Activated CD4-positive, alpha-beta T cell treated with anti-CD3 and anti-CD28 coated beads, Interleukin-2, amount 10 ng/mL, durations not matched to agents 7 days and 5 days (primary cell): ENCODE measurements at places on chromosomes 16 and 17. TPM values are rescaled to one million over a fixed set of nuclear protein-coding genes. Genes with fewer than 3 reads are reported as not detected.

- DNase-seq: no peak
- H3K27ac ChIP-seq: no peak overlapping the region
- H3K27me3 ChIP-seq: peaks cover 26% of the 10 kb centered on the region
- no peaks in the 10 kb centered on the region for H3K36me3 ChIP-seq
Observed at GRCh38 chr17:72215928-72216327, 95.1 kb downstream of the SOX9 start.

DNA sequence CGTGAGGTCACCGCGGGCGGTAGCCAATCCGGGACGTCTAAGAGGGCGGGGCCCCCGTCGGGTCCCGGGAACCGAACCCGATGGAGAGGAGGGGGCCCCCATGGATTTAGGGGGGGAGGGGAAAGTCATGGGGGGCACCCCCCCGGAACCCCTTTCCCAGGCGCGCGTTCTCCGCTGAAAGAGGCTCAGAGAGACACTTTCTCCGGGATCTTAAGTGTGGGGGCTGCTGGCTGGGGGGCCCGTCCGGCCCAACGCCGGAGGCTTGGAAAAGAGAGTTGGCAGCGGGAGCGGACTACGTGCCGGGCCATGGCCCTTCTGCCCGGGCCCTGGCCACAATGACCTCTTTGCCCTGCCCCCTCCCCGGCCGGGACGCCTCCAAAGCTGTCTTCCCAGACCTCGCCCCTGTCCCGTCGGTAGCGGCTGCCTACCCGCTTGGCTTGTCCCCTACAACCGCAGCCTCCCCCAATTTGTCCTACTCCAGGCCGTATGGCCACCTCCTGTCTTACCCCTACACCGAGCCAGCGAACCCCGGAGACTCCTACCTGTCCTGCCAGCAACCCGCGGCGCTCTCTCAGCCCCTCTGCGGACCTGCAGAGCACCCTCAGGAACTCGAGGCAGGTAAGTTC lies at the start of gene DLX4:
Gene DLX4 (plus strand): TSS at position 57 of the 626 bp plus-strand sequence. CDS start 279 bp downstream, at position 336.
- no peak for DNase-seq
- H3K4me1 ChIP-seq: peaks cover 32% of the 10 kb centered on the region
- H3K4me3 ChIP-seq: peak within 1 kb of the TSS; percentile 74
- H3K36me3 ChIP-seq: peaks cover under 1% of the 10 kb centered on the region
- peaks cover 88% of the 10 kb centered on the region for H3K27me3 ChIP-seq

DNA sequence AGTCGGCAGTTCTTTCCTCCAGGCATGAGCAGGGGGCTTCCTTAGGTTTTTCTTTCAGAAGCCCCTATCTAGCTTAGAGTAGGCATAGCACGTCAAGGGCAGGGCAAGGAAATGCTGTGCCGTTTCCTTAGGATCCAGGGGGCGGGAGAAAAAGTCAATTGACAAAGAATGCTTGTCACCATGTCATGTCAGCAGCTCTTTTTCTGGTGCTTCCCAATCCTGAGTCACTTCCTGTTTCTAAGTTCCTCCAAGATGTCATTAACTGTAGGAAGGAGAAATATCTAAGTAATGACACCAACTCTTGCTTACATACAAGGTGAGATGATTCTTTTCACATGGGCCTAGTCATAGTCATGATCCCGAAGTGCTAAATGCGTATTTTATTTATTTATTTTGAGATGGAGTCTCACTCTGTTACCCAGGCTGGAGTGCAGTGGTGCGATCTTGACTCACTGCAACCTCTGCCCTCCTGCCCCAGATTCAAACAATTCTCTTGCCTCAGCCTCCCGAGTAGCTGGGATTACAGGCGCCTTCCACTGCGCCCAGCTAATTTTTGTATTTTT lies 35.2 kb downstream of the GJC1 start:
- no peak overlapping the region for H3K27ac ChIP-seq
- H3K4me3 ChIP-seq: no peak overlapping the region
- no peaks in the 10 kb centered on the region for H3K36me3 ChIP-seq
- peaks cover 5% of the 10 kb centered on the region for H3K27me3 ChIP-seq
- H3K4me1 ChIP-seq: peaks cover 12% of the 10 kb centered on the region

GRCh38 chr16:7055443-7055842 lies 277.2 kb upstream of the RBFOX1 start:
- no peaks in the 10 kb centered on the region for H3K4me1 ChIP-seq
- no peak overlapping the region for H3K27ac ChIP-seq
- H3K4me3 ChIP-seq: no peak overlapping the region
- H3K27me3 ChIP-seq: no peaks in the 10 kb centered on the region
- DNase-seq: no peak

GRCh38 chr16:49851468-49851787 lies 4.5 kb downstream of the ZNF423 start:
- H3K36me3 ChIP-seq: no peaks in the 10 kb centered on the region
- no peak for DNase-seq
- H3K4me3 ChIP-seq: no peak overlapping the region

DNA sequence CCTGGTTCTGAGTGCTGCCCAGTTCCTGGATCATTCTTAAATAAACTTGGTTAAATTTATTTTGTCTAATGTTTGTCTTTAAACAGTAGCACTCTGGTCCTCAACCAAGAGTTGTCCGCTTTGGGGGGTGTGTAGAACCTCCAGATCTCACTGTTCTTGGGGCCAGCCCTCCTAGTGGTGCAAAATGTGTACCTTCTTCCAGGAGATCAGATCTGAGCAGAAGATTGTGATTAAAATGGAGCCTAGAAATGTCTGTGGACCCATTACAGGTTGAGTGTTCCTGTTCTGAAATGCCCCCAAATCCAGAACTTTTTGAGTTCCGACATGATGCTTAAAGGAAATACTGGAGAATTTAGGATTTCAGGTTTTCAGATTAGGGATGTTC lies 46.0 kb upstream of the CLEC18A start:
- H3K4me3 ChIP-seq: no peak overlapping the region
- no peak for DNase-seq
- no peaks in the 10 kb centered on the region for H3K27me3 ChIP-seq
- no peaks in the 10 kb centered on the region for H3K4me1 ChIP-seq
- H3K36me3 ChIP-seq: peaks cover 11% of the 10 kb centered on the region
- no peak overlapping the region for H3K27ac ChIP-seq

DNA sequence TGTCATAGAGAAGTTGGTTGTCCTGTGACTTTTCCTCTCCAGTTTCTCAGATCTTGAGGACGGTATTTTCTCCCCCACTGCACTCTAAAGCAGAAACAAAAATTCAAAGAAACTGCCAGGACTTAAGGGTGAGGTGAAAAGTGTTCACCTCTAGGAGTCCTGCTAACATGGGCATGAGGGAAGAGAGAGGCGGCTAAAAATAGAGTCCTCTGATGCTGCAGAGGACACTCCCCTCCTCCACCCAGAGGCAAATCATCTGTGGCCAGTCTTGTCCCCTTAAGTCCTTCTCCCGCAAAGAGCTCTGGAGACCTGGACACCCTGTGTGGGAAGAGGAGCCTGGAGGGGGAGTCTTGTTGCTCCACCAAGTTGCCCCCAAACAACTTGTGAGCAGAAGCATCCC lies 4.7 kb upstream of the DDX19A start:
- H3K27me3 ChIP-seq: no peaks in the 10 kb centered on the region
- H3K4me3 ChIP-seq: no peak overlapping the region
- peaks cover 11% of the 10 kb centered on the region for H3K4me1 ChIP-seq
- no peaks in the 10 kb centered on the region for H3K36me3 ChIP-seq
- no peak overlapping the region for H3K27ac ChIP-seq
- DNase-seq: no peak

- no peaks in the 10 kb centered on the region for H3K36me3 ChIP-seq
- H3K27ac ChIP-seq: no peak overlapping the region
- H3K27me3 ChIP-seq: no peaks in the 10 kb centered on the region
Observed at GRCh38 chr16:55045756-55046460, 115.2 kb downstream of the IRX5 start.

DNA sequence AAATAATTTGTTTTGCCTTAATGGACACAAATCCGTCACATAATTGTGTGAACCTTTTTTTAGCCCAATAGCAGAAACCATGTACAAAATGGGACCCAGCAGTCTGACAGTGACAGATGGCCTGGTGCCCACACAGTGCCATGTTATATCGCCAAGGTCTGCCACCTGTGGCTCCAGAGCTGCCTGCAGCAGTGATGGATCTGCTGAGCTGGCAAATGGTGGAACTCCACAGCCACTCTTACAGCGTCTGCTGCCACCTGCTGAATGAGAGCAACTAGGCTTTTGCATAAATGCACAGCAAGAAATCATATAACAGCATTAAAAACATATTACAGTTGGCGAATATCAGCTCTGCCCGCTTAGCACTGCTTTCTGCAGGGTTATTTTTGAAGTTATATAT lies 59.4 kb downstream of the NUP93 start:
- peaks cover 2% of the 10 kb centered on the region for H3K4me1 ChIP-seq
- no peak overlapping the region for H3K4me3 ChIP-seq
- peak; percentile 55 for DNase-seq
- H3K36me3 ChIP-seq: no peaks in the 10 kb centered on the region
- no peak overlapping the region for H3K27ac ChIP-seq

DNA sequence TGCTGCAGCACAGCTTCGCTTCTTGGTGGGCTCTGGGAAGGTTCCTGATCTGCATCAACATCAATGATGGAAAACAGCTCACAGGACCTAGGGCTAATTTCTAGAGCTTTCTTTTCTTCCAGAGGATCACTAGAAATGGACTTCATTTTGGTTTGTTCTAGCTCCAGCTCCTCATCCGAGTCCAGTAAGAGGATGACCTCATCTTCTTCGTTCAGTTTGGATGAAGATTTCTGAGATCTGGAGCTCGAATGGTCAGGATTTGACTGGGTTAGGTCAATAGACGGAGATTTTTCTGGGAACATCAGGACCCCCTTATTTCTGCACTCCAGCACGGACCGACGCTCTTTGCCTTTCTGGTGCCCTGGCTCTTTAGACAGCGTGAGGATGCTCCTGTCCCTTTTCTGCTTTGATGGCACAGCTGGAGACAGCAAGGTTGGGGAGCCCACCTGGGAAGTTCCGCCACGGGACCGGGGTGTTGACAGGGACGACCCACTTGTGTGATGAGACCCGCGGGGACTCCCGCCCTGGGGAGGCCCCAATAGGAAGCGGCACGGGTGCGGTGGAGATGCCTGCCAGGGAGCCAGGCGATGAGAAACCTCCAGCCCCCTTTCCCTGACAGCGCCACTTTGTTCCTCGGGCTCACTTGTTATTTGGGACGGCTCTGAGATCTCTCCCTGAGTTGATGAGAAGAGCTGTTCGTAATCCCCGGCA lies 12.9 kb upstream of the NLRC3 start:
- H3K27ac ChIP-seq: no peak overlapping the region
- no peak overlapping the region for H3K4me3 ChIP-seq
- H3K36me3 ChIP-seq: peaks cover 13% of the 10 kb centered on the region
- H3K4me1 ChIP-seq: peaks cover 14% of the 10 kb centered on the region
- no peak for DNase-seq

GRCh38 chr17:43945074-43945829 lies 3.0 kb upstream of the PPY start:
- H3K27ac ChIP-seq: no peak overlapping the region
- no peak overlapping the region for H3K4me3 ChIP-seq
- no peak for DNase-seq
- H3K36me3 ChIP-seq: no peaks in the 10 kb centered on the region
- peaks cover 7% of the 10 kb centered on the region for H3K4me1 ChIP-seq

- no peak overlapping the region for H3K27ac ChIP-seq
- H3K36me3 ChIP-seq: no peaks in the 10 kb centered on the region
- H3K4me3 ChIP-seq: no peak overlapping the region
- no peaks in the 10 kb centered on the region for H3K4me1 ChIP-seq
- no peaks in the 10 kb centered on the region for H3K27me3 ChIP-seq
Observed at GRCh38 chr16:85600078-85600477, 13.0 kb upstream of the GSE1 start.

DNA sequence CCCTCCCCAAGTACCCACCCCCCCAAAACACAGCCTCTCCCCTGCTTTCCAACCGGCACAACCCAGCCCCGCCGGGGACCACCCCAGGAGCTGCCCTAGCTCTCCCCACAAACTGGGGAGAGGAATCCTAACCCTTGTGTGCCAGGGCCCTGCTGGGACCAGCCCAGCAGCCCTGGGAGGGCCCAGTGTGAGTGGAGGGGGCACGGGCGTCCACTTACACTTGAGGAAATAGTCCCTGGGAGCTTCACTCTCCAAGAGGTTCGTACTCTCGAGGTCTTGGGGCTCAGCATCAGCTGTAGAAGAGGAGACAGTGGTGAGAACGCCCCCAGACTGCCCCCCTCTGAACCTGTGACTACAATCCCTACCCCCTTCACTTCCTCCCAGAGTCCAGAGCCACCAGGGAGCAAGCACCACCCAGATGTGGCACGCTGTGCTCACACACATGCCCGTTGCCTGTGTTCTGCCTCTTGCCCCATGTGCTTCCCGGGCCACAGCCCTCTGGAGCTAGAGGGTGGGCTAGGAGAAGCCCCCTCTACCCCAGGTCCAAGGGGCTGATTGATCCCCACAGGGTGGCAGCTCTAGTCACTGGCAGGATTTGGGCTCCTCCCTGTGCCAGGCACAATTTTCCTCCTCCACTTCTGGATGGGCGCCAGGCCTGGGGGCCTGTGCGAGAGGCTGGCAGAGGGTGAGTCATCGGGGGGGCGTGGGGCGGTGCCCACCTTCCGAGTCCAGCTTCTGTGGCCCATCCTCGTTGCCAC lies 3.0 kb downstream of the TRIM47 start:
- H3K27me3 ChIP-seq: no peaks in the 10 kb centered on the region
- peak overlapping the region; percentile 99 for H3K4me3 ChIP-seq
- peaks cover 51% of the 10 kb centered on the region for H3K4me1 ChIP-seq
- H3K36me3 ChIP-seq: peaks cover 18% of the 10 kb centered on the region

- no peaks in the 10 kb centered on the region for H3K36me3 ChIP-seq
- no peak overlapping the region for H3K27ac ChIP-seq
- no peak overlapping the region for H3K4me3 ChIP-seq
- H3K4me1 ChIP-seq: no peaks in the 10 kb centered on the region
- H3K27me3 ChIP-seq: no peaks in the 10 kb centered on the region
- DNase-seq: peak; percentile 63
Observed at GRCh38 chr17:29369831-29370735, 20.1 kb upstream of the TAOK1 start.

GRCh38 chr17:75152922-75153779 lies 1.2 kb downstream of the JPT1 start:
- peaks cover 45% of the 10 kb centered on the region for H3K4me1 ChIP-seq
- H3K27me3 ChIP-seq: no peaks in the 10 kb centered on the region
- peak overlapping the region; percentile 92 for H3K4me3 ChIP-seq
- peaks cover 21% of the 10 kb centered on the region for H3K36me3 ChIP-seq

DNA sequence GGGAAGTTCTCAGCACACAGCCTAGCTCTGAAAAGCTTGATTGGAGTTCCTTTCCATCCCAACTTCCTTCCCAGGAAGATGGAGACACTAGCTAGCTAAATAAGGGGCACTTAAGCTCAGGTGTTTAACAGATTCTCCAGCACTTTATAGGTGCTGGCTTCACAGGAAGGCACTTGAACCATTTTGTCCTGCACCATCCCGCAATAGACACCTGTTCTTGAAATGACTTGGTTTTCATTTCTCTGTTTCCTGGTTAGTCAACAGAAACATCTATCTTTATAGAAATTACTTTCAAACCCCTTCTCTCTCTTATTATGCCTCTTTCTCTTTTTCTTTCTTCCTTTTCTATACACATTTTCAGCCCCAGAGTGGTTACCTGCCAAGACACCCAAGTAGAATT lies 409.9 kb upstream of the ZFHX3 start:
- no peaks in the 10 kb centered on the region for H3K27me3 ChIP-seq
- no peak overlapping the region for H3K4me3 ChIP-seq
- no peak for DNase-seq
- H3K27ac ChIP-seq: no peak overlapping the region
- no peaks in the 10 kb centered on the region for H3K36me3 ChIP-seq

The NHLRC4 gene
- 2.7 TPM for total RNA-seq

The KRT222 gene
- not detected for total RNA-seq

The ABCC12 gene
- total RNA-seq: not detected

The ADGRG3 gene
- not detected for total RNA-seq

The HSD11B2 gene
- not detected for total RNA-seq

The KRT9 gene
- not detected for total RNA-seq

The KRTAP4-11 gene
- not detected for total RNA-seq

The METTL9 gene
- 87.1 TPM for total RNA-seq

The TMEM235 gene
- not detected for total RNA-seq
